ENCODE measurements at places on chromosomes 7 and 10. TPM values are rescaled to one million over a fixed set of nuclear protein-coding genes. Genes with fewer than 3 reads are reported as not detected.
A peak's percentile ranks its signal among the peaks of the same experiment; 100 is the strongest.

DNA sequence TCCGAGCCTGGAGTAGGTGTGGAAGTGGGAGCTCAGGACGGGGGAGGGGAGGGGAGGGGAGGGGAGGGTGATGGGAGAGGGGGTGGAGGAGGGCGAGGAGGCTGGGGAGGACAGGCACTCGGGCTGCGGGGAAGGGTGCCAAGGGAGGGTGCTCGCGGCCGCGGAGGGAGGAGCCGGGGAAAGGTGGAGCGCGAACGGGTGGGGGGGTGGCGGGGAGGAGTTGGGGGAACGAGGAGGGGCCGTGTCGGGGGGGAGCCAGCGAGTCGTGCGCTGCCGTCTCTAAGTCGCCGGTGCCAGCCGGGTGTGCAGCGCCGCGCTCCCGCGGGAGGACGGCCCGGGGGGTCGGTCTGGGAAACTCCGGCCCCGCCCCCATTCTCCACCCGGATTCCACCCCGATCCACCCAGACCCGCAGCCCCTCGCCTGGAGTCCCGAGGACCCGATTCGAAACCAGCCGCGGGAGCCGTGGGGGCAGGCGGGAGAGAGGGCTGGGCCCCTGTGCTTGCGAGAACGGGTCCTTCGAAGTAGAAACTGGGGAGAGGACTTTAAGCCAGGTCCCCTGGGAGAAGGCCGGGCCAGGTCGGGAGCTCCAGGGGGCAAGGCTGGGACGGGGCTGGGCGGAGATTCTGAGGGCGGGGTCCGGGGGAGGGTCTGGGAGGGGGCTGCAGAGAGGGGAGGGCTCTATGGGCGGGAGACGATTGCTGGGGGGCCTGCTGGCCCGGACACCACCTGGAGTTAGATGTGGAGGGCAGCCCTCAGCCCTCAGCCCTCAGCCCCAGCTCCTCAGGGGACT lies at the start of gene ZNF467:
TSS of gene ZNF467 (minus strand) at position 143 of the 791 bp plus-strand sequence. CDS start 2,556 bp downstream, outside the sequence.
- no peaks in the 10 kb centered on the region for H3K4me1 ChIP-seq
- H3K27ac ChIP-seq, result no peak within 1 kb of the TSS
- no peaks in the 10 kb centered on the region for H3K36me3 ChIP-seq
- peak within 1 kb of the TSS; percentile 60 for H3K4me3 ChIP-seq

- peaks cover 9% of the 10 kb centered on the region for H3K36me3 ChIP-seq
- H3K27ac ChIP-seq, result no peak overlapping the region
- H3K4me3 ChIP-seq, result no peak overlapping the region
- H3K27me3 ChIP-seq, result no peaks in the 10 kb centered on the region
- no peak for DNase-seq
These were observed 141.2 kb downstream of the MLLT10 start for GRCh38 chr10:21675157-21675796.

GRCh38 chr7:112869111-112869774 lies 79.0 kb upstream of the TMEM168 start:
- peak; percentile 9 for DNase-seq
- no peak overlapping the region for H3K4me3 ChIP-seq
- H3K4me1 ChIP-seq, result peaks cover 15% of the 10 kb centered on the region

DNA sequence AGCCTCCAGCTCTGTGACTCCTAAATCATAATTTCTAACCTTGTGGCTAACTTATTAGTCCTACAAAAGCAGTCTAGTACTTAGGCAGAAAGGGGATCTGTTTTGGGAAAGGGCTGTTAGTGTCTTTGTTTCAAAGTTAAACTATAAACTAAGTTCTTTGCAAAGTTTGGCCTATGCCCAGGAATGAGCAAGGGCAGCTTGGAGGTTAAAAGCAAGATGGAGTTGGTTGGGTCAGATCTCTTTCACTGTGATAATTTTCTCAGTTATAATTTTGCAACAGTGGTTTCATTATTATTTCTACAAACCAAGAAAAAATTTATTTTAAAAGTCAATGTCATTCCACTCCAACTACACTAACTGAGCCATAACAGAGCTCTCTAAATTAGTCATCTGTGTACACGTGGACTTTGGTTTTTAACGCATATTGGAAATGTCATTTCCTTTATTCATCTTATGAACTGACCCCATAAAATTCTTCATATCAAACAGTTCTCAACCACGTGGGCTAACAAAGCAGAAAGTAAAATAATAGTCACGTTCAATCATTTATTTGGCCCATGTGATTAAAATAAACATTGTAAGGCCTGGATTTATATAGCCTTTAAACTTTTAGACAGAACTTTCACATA lies 143.2 kb upstream of the C7orf33 start:
- H3K4me3 ChIP-seq, result no peak overlapping the region
- no peaks in the 10 kb centered on the region for H3K27me3 ChIP-seq
- H3K4me1 ChIP-seq, result peaks cover 10% of the 10 kb centered on the region
- no peak overlapping the region for H3K27ac ChIP-seq

GRCh38 chr7:27745064-27745583 lies 5.2 kb downstream of the TAX1BP1 start:
- no peak for DNase-seq
- no peaks in the 10 kb centered on the region for H3K4me1 ChIP-seq
- H3K36me3 ChIP-seq, result peaks cover 6% of the 10 kb centered on the region
- H3K27me3 ChIP-seq, result no peaks in the 10 kb centered on the region
- no peak overlapping the region for H3K4me3 ChIP-seq

DNA sequence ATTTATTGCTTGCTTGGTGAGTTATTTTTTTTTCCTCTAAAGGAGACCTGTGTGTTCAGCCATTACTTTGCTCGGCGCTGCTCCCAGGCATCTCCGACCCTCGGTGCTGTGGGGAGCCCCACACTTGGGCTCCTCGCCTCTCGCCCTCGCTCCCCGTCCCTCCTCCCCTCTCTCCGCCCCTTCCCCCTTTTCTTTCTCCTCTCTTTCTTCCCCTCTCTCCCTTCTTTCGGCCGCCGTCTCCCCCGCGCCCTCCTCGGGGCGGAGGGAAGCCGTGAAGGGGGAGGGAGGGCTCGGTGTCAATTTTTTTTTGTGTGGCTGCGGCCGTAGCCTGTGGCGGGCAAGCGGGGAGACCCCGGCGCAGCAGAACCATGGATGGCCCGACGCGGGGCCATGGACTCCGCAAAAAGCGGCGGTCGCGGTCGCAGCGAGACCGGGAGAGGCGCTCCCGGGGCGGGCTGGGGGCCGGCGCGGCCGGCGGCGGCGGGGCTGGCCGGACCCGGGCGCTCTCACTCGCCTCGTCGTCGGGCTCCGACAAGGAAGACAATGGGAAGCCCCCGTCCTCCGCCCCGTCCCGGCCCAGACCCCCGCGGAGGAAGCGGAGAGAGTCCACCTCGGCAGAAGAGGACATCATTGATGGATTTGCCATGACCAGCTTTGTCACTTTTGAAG lies 1.1 kb downstream of the AUTS2 start:
- H3K4me3 ChIP-seq, result peak overlapping the region; percentile 97
- H3K36me3 ChIP-seq, result no peaks in the 10 kb centered on the region
- H3K27ac ChIP-seq, result peak overlapping the region; percentile 29
- H3K4me1 ChIP-seq, result peaks cover 18% of the 10 kb centered on the region
- DNase-seq, result no peak

GRCh38 chr10:69716711-69717560 lies 84.8 kb upstream of the COL13A1 start:
- no peaks in the 10 kb centered on the region for H3K36me3 ChIP-seq
- no peak overlapping the region for H3K4me3 ChIP-seq
- no peak for DNase-seq
- no peaks in the 10 kb centered on the region for H3K4me1 ChIP-seq
- H3K27ac ChIP-seq, result no peak overlapping the region
- peaks cover 1% of the 10 kb centered on the region for H3K27me3 ChIP-seq

DNA sequence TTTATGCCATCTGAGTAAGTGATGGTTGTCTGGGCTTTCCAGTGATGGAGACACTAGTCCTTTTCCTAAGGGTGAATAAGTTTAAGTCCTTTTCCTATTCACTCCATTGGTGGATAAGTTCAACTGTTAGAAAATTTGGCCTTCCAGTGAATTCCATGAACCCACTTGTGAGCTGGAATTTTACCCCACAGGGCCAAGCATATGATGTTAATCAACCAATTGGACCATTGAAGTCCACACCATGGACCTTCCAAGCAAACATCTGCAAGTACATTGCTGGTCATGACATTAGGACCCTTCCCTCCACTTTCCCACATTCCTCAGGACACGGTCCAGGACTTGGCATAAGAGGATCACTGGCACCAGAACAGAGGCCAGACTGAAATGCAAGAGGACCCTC lies 381.4 kb downstream of the RPS24 start:
- no peak for DNase-seq
- H3K27ac ChIP-seq, result no peak overlapping the region
- H3K4me3 ChIP-seq, result no peak overlapping the region
- H3K27me3 ChIP-seq, result no peaks in the 10 kb centered on the region
- H3K36me3 ChIP-seq, result no peaks in the 10 kb centered on the region

- no peak for DNase-seq
- peaks cover 7% of the 10 kb centered on the region for H3K4me1 ChIP-seq
- H3K36me3 ChIP-seq, result no peaks in the 10 kb centered on the region
- no peaks in the 10 kb centered on the region for H3K27me3 ChIP-seq
These were observed 628 bp downstream of the MPLKIP start for GRCh38 chr7:40133561-40134427.

GRCh38 chr7:39228946-39229345 lies 251.2 kb downstream of the POU6F2 start:
- H3K27ac ChIP-seq, result no peak overlapping the region
- no peaks in the 10 kb centered on the region for H3K36me3 ChIP-seq
- no peaks in the 10 kb centered on the region for H3K4me1 ChIP-seq
- H3K27me3 ChIP-seq, result no peaks in the 10 kb centered on the region
- DNase-seq, result no peak
- no peak overlapping the region for H3K4me3 ChIP-seq

DNA sequence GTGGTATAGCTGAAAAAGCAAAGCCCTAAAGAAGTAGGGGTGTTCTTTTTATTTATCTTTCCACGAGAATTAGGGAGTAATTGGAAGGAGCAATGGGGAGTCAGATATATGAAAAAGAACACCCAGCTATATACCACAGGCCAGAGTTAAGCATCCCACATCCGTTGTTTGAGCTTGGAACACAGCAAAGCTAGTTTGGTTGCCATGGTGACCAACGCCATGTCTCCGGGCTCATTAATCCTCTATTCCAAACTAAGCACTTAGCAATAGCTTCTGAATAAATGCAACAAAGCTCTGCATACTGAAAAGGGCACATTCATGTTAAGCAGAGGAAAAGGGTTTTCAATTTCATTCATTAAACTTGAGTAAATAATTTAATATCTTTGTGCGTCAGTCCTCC lies 23.5 kb downstream of the ASB4 start:
- no peaks in the 10 kb centered on the region for H3K4me1 ChIP-seq
- H3K27me3 ChIP-seq, result no peaks in the 10 kb centered on the region
- H3K36me3 ChIP-seq, result no peaks in the 10 kb centered on the region
- H3K4me3 ChIP-seq, result no peak overlapping the region

DNA sequence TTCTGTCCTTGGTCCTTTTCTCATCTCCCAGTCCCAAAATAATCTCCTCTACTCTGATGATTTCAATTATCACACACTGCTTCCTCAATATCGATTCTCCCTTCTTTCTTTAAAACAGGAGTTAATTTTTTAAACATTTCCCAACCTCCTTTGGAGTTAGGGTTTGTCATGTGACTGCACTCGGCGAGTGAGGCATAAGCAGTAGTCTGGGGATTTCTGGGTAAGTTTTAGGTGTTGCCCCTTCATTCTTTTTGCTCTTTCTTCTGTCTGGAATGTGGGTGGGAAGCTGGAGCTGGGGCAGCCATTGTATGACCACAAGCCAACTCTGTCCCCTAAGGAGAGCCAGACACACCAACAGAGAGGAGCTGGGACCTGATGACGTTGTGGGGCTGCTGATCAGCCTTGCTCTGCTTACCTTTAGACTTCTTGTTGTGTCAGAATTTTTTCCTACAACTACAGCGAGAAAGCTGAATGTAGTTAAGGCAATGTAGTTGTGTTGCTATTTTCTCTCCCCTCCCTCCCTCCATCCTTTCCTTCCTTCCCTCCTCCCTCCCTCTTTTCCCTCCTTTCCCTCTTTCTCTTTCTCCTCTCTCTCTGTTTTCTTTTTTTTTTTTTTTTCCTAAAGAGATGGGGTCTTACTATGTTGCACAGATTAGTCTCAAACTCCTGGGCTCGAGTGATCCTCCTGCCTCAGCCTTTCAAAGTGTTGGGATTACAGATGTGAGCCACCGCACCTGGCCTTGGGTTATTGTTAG lies 6.5 kb upstream of the TSPAN14 start:
- H3K36me3 ChIP-seq, result no peaks in the 10 kb centered on the region
- no peak for DNase-seq
- H3K27ac ChIP-seq, result no peak overlapping the region
- no peaks in the 10 kb centered on the region for H3K27me3 ChIP-seq

DNA sequence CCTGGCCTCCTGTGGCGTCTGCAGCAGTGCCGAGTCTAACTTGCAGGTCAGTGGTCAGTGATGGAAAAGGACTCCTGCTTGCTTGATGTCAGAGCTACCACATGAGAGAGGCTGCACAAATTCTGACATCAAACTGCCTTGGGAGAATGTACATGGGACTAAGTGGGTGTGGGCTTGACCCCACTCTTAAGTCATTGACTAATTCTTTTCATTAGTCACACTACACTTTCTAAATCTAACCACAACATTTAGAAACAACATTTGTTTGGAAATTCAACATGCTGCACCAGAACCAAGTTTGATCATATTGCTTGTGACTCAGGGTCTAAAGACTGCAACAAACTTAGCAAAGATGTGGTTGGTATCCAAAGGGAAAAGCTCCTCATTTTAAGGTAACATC lies 24.4 kb upstream of the CDC14C start:
- no peaks in the 10 kb centered on the region for H3K27me3 ChIP-seq
- H3K36me3 ChIP-seq, result no peaks in the 10 kb centered on the region
- H3K4me3 ChIP-seq, result no peak overlapping the region
- no peaks in the 10 kb centered on the region for H3K4me1 ChIP-seq
- H3K27ac ChIP-seq, result no peak overlapping the region

The TEX36 gene
- total RNA-seq, result not detected

The PTPN20 gene
- total RNA-seq, result 0.26 TPM

The AGR2 gene
- 0.67 TPM for total RNA-seq

The PON2 gene
- 32.7 TPM for total RNA-seq

The ZNF503 gene
- total RNA-seq, result 0.85 TPM

The EPHB6 gene
- 0.93 TPM for total RNA-seq

The SDK1 gene
- total RNA-seq, result not detected

The ITIH5 gene
- 0.05 TPM for total RNA-seq
